NCI-H510A treated with DMSO at 0.1 percent for 48 hours (cell line): ENCODE measurements at places on chromosomes 6 and 20.
A peak's percentile ranks its signal among the peaks of the same experiment; 100 is the strongest.

- peak; percentile 35 for DNase-seq
These were observed 6.5 kb upstream of the ZSCAN9 start for GRCh38 chr6:28218312-28219248.

GRCh38 chr20:61434341-61434781 lies 182.3 kb downstream of the CDH4 start:
- DNase-seq = no peak

GRCh38 chr6:2733736-2734480 lies 16.8 kb downstream of the MYLK4 start:
- no peak for DNase-seq

- DNase-seq = peak; percentile 1
These were observed 128.2 kb downstream of the CRYBG1 start for GRCh38 chr6:106488494-106489370.

DNA sequence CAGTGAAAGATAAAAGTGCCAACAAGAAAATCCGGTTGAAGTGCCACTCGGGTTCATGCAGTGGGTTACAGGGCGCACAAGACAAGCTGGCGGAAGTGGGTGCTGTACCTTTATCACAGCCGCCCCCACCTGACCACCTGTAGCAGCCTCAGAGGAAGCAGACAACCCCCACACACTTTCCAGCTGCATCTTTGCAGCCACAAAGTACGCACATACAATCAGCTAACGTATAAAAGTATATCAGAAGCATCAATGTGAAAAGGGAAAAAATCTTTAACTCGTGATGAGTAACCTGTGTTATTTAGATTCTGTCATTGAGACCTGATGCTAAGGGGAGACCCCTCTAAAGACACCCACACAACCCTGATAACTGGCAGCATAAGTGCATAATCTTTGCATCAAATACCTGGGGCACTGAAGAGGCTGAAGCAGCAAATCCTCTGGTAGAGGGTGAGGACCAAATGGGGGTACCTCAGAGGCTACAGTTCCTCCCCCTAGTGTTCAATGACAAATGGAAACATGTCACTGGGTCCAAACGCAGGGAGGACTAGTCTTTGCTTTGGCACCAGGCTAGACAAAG lies 22.1 kb downstream of the BACH2 start:
- DNase-seq = no peak

- DNase-seq = no peak
These were observed 72.9 kb downstream of the ATG5 start for GRCh38 chr6:106252687-106253086.

- peak; percentile 91 for DNase-seq
These were observed 94.0 kb downstream of the SHLD1 start for GRCh38 chr20:5844063-5844681.

GRCh38 chr6:142531727-142532126 lies 229.9 kb downstream of the ADGRG6 start:
- no peak for DNase-seq

DNA sequence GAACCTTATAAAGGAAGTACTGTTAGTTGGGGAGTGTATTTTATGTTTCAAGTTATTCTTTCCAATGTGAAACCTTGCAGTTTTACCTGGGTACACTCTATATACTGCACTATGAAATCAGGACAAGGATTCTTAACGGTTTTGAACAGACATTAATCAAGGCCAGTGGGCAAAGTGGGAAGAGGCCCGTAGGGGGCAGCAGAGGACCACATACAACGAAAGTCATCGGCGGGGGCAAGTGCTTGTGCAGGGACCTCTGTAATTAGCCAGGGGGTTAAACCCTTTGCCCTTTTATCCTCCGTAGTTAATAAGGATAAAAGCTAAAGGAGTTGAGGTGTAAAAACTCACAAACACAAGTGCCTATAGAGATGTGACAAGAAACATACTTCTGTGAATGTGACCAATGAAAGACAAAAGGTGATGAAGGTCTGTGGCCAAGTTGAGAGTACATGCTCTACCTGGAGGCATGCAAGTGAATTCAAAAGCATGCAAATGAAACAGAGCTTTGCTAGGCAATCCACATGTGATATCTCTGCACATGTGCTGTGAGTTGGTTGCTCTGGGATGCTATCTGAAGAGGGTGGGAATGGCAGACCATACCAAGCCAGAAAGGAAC lies 392.7 kb upstream of the MAN1A1 start:
- DNase-seq = no peak

DNA sequence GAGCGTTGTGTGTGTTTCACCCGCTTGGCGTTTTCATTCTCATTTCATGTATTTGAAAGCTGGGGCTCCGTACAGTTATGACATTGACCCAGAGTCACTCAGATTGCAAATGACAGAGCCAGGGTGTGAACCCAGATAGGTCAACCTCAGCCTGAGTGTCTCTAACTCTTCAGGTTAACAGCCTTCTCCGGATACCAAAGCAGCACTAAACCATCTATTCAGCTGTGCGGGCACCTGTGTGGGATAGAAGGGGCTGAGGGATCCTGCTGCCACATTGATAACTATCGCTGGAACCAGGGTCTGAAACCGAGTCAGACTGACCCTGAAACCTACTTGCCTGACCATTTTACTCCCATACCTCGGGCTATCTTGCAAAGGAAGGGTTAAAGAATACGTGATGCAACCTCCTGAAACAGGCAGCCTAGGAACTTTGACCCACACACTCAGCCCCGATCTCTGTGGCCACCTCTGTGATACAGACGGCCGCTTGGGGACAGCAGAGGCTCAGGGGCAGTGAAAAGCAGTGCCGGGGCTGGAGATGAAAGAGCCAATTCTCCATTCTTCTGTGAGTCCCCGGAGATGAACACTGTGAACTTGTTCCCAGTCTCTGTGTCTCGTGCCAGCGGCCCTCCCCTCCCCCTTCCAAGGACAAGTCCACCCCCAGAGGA lies 233.5 kb upstream of the QKI start:
- DNase-seq = no peak

- no peak for DNase-seq
These were observed 23.0 kb upstream of the RBPJL start for GRCh38 chr20:45283551-45284057.

- DNase-seq = no peak
These were observed 90.2 kb downstream of the ZDHHC14 start for GRCh38 chr6:157471077-157471686.

DNA sequence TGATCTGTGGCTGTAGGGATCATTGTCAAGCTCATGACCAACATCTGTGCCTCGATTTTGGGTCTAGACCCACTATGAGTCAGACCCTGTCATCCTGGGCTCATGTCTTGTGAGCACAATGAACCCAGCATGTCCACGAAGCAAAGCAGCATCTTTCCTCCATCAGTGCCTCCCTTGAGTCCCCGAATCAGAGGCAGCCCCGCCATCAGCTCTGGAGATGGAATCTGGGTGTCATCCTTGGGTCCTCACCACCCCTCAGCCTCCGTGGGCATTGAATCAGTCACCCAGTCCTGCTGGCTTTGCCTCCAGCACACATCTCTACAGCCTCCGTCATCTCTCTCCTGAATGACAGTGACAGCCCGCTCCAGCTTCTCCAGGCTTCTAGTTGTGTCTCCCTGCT lies 56.9 kb downstream of the CHMP4B start:
- DNase-seq = no peak
